CD4-positive, alpha-beta T cell treated with Interleukin-4 for 4 hours (primary cell): ENCODE measurements at places on chromosomes 13 and 19.
A peak's percentile ranks its signal among the peaks of the same experiment; 100 is the strongest.

- no peak for DNase-seq
These were observed 14.6 kb upstream of the ASF1B start for GRCh38 chr19:14150770-14151661.

GRCh38 chr13:34944751-34945150, 2.7 kb downstream of the NBEA start:
- DNase-seq: no peak

GRCh38 chr13:79791471-79792042, 310.6 kb downstream of the NDFIP2 start:
- no peak for DNase-seq

GRCh38 chr13:94300401-94300800, 179.1 kb downstream of the DCT start:
- DNase-seq: no peak

DNA sequence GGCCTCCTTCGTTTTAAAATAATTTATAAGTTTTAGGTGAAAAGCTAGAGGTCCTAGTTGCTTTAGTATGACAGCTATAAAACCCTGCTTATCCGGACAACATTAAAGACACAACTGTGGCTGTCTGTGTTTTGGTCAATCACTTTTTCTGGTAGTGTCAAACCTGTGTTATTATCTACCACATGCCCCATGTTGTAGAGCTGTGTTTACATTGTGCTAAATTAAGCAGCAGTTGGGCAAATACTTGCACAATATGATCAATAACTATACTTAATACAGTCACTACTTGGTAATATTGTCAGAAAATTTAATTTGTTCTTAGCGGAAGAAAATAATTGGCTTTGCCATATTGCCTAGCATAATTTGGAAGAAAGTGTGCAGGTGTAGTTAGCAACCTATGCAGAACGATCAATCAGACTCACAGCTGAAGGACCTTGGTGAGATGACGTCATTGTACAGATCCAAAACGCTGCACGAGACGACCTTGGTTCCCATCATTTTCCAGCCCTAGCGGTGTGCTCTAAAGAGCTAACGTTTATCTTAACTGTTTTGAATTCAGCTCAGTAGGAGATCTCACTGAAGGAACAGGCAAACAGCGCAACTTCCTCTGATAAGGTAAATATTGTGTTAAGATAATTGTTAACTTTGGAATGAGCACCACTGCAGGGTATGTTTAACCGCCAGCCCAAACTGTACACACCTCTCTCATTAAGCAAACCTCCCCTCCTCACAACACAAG, 476.6 kb downstream of the IRS2 start:
- no peak for DNase-seq

DNA sequence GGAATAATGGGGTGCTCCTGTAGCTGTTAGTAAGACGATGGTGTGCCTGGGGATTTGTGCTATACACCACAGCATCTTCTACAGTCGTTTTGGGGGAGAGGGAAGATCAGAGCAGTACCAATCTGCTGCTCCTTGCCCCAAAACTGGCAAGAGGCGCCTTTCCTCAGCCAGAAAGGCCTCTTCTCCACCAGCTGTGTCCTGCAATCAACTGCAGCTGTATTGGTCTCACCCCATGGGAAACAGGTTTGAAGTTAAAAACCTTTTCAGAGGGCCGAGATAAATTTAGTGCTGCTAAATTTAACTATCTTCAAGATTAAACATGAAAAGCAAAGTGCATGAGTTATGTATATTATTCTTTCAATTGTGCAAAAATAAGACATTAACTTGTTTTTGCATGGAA, 1.2 kb upstream of the RNASEH2B start:
- no peak for DNase-seq

GRCh38 chr19:23075031-23075733, 41.6 kb upstream of the ZNF730 start:
- DNase-seq: no peak

DNA sequence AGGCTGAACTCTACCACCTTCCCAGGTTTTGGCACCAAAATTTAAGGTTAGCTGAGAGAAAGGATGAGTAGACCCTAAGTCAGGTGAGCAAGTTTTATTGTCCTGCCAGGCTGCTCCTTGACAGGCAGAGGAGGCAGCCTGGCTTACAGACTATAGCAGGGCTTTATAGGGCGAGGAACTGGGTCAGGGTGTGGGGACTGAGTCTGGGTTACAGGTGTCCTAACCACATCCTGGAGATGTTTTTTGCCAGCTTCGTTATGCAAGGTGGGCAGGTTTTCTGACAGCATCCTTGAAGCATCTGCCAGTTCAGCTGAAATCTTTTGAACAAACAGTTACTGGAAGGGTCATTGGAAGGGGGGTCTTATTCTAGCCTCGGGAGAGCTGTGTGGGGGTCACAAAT, 905.7 kb upstream of the SLITRK5 start:
- peak; percentile 3 for DNase-seq

GRCh38 chr13:83184819-83185218, 697.5 kb downstream of the SLITRK1 start:
- no peak for DNase-seq

- no peak for DNase-seq
These were observed at the start of gene TUBA3C for GRCh38 chr13:19181621-19182485. Gene TUBA3C, minus strand, starts transcription at chr13:19181824. Its CDS starts 77 bp downstream, at chr13:19181747.

- DNase-seq: no peak
These were observed 29.5 kb upstream of the MUC16 start for GRCh38 chr19:9039728-9040127.

GRCh38 chr19:11843722-11844121, 4.8 kb upstream of the ZNF439 start:
- no peak for DNase-seq

- no peak for DNase-seq
These were observed 111.5 kb downstream of the DNAJC15 start for GRCh38 chr13:43134868-43135267.

- DNase-seq: no peak
These were observed 13.9 kb upstream of the MKNK2 start for GRCh38 chr19:2064788-2065524.

DNA sequence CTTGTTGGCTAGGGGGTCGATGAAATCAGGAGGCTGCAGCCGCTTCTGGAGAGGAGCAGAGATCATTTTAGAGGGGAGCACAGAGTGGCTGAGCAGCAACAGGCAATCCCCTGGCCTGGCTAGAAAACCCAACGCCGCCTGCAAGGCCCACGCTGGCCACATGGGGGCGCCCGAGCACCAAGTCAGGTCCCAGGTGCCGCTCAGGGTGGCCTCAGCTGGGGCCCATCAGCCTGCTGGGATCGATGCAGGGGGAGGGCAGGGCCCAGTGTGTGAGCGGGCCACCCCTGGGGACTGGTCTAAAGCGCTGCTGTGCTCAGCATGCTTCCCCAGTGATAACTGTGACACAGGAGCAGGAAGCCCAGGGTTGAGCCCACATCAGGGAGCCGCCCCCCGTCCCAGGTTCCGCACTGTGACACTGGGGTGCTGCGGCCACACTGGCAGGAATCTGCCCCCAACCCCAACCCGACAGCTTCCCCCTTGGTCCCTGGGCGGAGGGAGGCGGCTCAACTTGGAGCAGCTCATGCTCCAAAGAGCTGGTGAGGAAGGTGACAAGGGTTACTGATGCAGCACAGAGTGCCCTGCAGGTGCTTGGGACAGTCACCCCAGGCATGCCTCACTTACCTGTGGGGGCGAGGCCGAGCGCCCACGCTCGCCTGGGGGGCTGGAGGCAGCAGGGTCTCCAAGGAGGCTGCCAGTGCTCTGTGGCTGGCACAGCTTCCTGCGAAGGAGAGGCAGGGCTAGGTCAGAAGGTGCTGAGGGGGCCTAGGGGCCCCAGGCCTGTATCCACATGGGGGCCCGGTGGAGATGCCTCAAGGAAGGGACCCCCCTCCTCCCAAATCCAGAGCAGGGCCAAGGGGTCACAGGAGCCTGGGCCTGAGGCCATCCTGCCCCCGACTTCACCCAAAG, 13.3 kb upstream of the ISYNA1 start:
- peak; percentile 82 for DNase-seq

GRCh38 chr19:44254496-44254895, 5.2 kb upstream of the ZNF233 start:
- DNase-seq: no peak

GRCh38 chr13:19020988-19021387, 160.6 kb downstream of the TUBA3C start:
- no peak for DNase-seq

DNA sequence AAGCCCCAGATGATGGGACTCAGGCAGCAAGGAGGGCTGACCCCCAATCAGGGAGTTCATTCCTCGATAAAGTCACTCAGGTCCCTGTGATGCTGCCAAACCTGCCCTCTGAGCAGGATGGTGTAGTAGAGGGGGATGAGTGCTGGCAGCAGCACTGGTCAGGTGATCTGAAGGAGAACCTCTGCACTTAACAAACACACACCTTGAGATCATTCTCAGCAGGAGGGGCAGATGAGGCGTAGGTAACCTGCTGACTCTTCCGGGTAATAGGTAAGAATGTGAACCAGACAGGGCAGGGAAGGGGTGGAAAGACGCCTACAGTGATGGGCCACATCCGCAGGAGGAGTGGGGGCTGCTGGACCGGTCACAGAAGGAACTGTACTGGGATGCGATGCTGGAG, 3.2 kb downstream of the ZNF446 start:
- DNase-seq: no peak

- DNase-seq: no peak
These were observed 114.3 kb downstream of the SPRY2 start for GRCh38 chr13:80226645-80227044.

GRCh38 chr19:29667901-29668341, 2.7 kb downstream of the PLEKHF1 start:
- peak; percentile 68 for DNase-seq

GRCh38 chr19:50415661-50416033, 3.1 kb upstream of the SPIB start:
- peak; percentile 13 for DNase-seq

- no peak for DNase-seq
These were observed 37.9 kb upstream of the UBL3 start for GRCh38 chr13:29888306-29888705.

- no peak for DNase-seq
These were observed 4.6 kb upstream of the PRR20A start for GRCh38 chr13:57136093-57136492.

- no peak for DNase-seq
These were observed 20.5 kb upstream of the SLC15A1 start for GRCh38 chr13:98772794-98773452.

- no peak for DNase-seq
These were observed 1.7 kb downstream of the ARHGAP35 start for GRCh38 chr19:46862503-46862834.

- no peak for DNase-seq
These were observed 292.8 kb downstream of the DCLK1 start for GRCh38 chr13:35838356-35838755.
